RWPE2 (cell line): ENCODE measurements at places on chromosomes 11 and 22.

DNA sequence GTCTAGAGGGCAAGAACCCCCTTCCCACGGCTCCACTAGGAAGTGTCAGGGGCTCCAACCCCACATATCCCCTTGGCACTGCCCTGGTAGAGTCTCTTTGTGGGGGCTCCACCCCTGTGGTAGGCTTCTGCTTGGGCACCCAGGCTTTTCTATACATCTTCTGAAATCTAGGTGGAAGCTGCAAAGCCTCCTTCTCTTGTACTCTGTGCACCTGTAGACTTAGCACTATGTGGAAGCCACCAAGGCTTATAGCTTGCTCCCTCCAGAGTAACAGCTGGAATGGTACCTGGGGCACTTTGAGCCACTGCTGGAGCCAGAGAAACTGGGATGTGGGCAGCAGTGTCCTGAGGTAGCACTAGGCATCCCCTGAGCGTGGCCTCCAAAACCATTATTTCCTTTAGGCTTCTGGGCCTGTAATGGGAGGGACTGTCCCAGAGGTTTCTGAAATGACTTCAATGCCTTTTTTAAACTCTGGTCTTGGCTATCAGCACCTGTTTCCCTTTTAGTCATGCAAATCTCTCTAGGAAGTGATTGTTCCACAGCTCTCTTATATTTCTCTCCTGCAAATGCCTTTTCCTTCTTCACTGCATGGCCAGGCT is 68.4 kb downstream of the TRAF6 start:
- H3K27me3 ChIP-seq = no peaks in the 10 kb centered on the region
- peaks cover 70% of the 10 kb centered on the region for H3K36me3 ChIP-seq
- H3K4me3 ChIP-seq = no peak overlapping the region

GRCh38 chr11:37511425-37511933 is 913.4 kb upstream of the RAG2 start:
- H3K27ac ChIP-seq = peak overlapping the region; percentile 94
- no peak overlapping the region for H3K4me3 ChIP-seq
- H3K27me3 ChIP-seq = no peaks in the 10 kb centered on the region

DNA sequence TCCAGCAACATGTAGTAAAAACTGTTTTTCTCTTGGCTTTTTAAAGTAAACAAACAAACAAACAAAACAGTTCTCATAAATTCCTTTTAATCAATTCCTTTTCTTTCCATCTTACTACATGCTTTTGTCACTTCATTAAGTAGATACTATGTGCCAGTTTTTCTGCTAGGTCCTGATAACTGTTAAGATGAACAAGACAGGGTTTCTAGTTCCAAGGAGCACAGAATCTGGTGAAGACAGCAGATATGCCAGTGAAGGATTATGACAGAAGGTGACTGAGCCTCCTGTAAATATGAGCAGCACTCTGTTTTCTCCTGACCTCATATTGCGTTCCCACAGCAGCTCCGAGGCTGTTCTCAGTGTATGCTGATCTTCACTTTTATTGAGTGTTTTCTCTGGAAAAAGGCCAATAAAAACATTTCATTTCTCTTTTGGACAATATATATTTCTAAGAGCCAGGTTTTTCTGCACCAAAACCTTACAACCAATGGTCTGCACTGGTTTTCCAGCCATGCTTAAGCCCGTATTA is 45.8 kb downstream of the HEPHL1 start:
- no peak for DNase-seq
- no peak overlapping the region for H3K4me3 ChIP-seq
- H3K27me3 ChIP-seq = no peaks in the 10 kb centered on the region
- H3K4me1 ChIP-seq = no peaks in the 10 kb centered on the region
- H3K36me3 ChIP-seq = no peaks in the 10 kb centered on the region
- H3K27ac ChIP-seq = no peak overlapping the region

- no peak overlapping the region for H3K27ac ChIP-seq
- H3K36me3 ChIP-seq = peaks cover 55% of the 10 kb centered on the region
- H3K27me3 ChIP-seq = no peaks in the 10 kb centered on the region
- DNase-seq = peak; percentile 51
- H3K4me3 ChIP-seq = no peak overlapping the region
Measured at GRCh38 chr22:40407831-40408717, 37.7 kb downstream of the SGSM3 start.

GRCh38 chr11:30568931-30569330 is 17.2 kb downstream of the MPPED2 start:
- no peak overlapping the region for H3K27ac ChIP-seq
- DNase-seq = no peak
- no peak overlapping the region for H3K4me3 ChIP-seq
- H3K4me1 ChIP-seq = no peaks in the 10 kb centered on the region
- peaks cover 3% of the 10 kb centered on the region for H3K27me3 ChIP-seq

- no peaks in the 10 kb centered on the region for H3K4me1 ChIP-seq
- no peak overlapping the region for H3K4me3 ChIP-seq
- no peak overlapping the region for H3K27ac ChIP-seq
Measured at GRCh38 chr11:100467821-100468508, 219.1 kb upstream of the ARHGAP42 start.

- H3K27ac ChIP-seq = peak overlapping the region; percentile 85
- peak; percentile 80 for DNase-seq
- H3K27me3 ChIP-seq = no peaks in the 10 kb centered on the region
- H3K4me1 ChIP-seq = peaks cover 6% of the 10 kb centered on the region
- H3K4me3 ChIP-seq = no peak overlapping the region
- no peaks in the 10 kb centered on the region for H3K36me3 ChIP-seq
Measured at GRCh38 chr11:59706518-59707285, 6.9 kb downstream of the OR10V1 start.
